GF-D8 (cell line): ENCODE measurements at places on chromosomes 5 and 9.

DNA sequence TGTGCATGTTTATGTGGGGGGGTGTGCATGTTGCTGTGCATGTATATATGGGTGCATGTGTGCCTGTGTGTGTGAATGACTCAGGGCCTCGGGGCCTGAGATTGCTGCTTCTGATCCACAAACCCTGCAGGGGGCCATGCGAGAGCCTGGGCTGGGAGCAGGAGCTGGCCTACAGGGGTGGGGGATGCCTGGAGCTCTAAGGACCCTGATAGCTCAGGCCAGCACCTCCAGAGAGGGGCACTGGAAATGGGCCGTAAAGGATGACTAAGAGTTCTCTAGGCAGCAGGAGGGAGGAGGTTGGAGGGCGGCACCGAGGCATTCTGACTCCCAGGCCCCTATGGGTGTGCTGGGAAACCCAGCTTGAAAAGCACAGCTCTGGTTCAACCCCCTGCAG lies 6.9 kb upstream of the UBAC1 start:
- DNase-seq = no peak

GRCh38 chr9:4965174-4965821 lies 19.8 kb upstream of the JAK2 start:
- no peak for DNase-seq

DNA sequence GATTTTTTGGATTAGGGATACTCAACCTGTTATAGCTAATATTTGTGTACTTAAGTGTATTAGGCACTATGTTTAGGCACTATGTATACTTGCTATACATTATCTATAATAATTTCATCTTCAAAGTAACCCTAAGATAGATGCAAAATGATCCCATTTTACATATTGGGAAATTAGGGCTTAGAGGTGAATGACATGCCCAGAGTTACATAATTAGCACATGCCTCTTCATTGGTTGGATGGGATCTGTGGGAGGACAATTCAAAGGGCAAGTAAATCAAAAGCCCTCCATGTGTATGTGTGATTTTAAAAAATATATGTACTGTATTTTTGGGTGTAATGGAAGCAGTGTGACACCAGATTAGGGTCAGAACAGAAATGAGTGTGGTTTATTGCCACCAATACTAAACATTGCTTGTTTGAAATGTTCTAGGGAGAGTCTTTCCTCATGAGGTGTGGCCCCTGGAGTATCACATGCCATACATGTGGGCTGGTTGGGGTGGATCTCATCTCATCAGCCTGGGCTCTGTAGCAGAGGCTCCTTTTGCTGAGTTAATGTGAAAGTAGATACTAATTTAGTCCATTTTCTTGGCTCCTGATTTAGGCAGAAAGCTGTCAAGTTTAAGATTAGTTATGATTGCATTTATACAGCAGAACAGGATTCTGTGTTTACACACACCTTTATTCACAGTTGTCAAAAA lies 5.5 kb downstream of the C9orf85 start:
- no peak for DNase-seq

DNA sequence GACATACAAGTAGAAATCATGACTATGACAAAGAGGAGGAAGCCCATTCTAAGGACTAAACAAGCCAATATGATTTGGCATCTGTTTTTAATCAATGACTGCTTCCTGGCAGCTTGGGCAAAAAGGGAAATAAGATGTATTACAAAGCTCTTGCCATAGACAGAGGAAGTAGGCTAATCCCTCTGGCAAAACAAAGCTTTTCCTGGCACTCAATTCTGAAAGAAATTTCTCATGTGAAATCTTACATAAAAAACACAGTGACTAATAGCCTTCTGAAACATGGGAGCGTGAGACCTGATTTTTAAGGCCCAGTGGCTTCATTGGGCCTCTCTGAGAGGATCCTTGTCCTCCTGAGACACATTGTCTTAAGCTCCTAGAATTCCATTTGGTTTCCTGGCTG lies 93.6 kb downstream of the COL23A1 start:
- DNase-seq = no peak

GRCh38 chr9:126443144-126443543 lies 116.5 kb downstream of the MVB12B start:
- DNase-seq = no peak

DNA sequence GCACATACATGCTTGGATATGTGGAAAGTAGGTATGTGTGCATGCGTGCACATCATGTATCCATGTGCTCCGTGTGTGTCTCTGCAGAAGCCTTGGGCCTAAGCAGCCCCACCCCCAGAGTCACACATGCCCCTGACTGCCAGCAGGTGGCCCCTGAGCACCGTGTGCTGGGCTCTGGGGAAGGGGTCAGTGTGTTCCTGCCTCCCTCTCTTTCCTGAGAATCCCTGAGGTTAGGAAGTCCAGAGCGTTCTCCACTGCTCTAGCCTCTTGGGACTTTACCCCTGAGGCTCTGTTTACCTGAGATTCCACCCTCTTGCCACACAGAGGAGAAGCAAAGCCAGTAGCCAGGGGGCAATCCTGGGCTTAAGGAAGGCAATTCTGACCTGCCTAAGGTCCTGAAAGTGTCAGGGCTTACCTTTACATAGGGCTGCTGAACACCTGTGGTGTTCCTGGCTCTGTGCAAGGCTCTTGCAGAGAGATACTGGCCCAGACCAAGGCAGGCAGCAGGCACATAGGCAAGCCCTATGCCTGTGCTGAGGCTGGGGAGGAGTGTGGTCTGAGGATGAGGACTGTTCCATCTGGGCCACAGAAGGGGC lies 207.3 kb downstream of the TMEM38B start:
- DNase-seq = no peak

DNA sequence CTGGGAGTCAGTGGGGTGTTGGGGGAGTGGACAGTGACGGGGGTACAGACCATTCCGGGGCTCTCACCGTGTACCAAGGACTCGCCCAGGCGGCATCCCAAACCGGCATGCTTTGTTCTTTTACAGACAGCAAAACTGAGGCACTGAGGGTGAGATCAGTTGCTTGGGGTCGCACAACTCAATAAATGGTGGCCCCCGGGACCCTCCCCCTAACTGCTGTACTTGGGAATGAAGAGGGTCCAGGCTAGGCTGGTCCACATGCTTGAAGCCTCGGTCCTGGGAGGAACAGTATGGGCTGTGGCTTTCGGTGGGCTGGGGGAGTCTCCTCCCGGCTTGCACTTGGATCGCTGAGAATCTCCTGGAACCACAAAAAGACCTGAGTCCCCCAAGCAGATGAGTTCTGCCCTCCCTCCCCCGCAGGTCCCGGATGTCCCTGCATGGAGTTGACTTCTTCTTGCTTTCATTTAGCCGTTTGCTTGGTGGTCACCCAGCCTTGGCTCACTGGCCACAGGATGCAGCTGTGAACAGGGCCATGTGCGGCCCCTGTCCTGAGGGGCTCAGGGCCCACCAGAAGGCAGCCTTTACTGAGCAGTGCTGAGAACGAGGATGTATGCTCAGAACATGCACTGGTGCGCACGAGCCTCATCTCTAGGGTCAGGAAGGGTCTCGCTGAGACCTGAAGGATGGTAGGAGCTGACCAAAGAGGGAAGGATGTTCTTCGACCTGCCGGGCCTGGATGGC lies 4.2 kb downstream of the LAMC3 start:
- no peak for DNase-seq

DNA sequence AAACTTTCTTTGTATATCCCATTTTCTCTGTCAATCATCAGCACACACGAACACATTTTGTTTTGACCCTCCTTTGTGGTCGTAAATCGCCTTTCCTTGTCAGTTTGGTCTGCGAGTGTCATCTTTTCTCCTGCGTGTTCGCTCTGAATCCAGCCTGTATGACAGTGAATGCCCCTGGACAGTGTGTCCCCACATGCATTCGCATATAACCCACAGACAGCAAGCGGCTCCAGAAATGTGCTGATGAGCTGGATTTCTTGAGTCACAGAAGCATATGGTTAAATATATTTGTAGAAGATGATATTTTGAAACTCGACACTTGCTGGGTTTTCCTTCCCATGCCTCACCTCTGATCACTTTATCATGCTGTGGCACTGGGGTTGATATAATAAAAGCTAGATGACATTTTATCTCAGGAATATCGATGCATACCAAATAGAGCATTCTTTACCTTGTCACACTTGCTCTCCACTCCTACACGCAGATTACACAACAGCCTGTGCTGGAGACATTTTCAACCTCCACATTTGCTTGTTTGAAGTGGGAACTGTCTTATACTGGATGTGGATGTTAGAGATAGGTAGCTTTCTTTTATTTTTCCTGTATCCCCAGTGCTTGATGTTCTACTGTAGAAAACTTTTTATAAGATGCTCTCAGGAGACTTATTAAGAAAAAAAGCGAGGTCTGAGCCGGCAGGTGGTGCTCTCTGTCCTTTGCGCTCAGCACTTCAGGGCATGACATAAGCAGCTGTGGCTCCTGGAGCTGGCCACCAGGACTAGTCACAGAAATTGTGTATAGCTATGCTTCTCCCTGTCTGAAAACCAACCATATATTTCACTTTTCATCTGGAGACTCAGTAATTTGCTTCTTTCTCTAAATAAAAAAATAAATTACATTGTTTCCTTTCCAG lies 215.1 kb downstream of the SH3GL2 start:
- no peak for DNase-seq

DNA sequence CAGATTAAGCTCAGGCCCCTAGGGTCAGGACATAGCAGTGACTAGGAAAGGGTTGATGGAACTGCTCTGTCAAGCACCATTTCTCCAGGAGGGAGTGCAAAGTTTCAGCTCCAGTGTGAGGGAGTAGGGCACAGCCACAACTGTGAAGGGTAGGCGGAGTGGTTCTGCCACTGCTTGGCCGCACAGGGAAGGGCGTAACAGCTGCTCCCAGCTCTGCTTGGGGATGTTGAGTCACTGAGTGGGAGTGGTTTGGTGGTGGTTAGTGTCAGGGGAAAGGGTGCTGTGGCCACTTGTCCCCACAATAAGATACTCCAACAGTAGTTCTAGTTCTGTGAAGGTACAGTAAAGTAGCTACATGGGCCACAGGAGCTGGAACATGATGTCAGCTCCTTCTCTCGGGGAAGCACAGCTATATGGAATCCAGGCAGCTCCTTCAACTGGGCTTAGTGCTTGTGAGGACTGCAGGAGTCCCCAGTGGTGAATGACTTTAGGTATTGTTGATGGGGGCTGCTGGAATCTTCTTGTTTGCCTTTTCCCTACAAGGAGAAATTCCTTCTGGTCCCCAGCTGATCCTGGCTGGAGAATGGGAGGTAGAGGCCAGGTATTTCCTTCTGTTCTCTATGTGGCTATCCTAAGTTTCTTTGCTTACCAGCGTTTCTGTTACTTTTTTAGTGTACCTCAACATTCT lies 314.5 kb downstream of the SPATA31D1 start:
- no peak for DNase-seq

DNA sequence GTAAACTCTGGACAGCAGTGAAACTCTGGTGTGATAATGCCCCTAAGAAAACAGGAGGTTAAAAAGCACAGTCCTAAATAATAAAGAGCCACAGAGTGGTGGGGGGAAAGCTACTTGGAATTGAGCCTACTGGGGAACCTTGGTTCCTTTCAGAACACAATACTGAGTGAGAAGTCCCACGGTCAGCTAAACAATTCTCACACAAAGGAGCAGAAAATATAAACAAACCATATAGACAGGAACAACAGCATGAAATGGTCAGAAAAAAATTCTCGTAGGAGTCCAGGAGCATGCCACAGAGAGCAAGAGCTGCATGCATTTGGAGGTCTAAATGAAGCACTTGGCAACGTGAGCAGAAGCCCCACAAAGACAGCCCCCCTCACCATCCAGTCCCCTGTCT lies 56.0 kb downstream of the TEK start:
- DNase-seq = no peak

- DNase-seq = no peak
Measured at GRCh38 chr5:117204926-117205869, 630.6 kb upstream of the SEMA6A start.

DNA sequence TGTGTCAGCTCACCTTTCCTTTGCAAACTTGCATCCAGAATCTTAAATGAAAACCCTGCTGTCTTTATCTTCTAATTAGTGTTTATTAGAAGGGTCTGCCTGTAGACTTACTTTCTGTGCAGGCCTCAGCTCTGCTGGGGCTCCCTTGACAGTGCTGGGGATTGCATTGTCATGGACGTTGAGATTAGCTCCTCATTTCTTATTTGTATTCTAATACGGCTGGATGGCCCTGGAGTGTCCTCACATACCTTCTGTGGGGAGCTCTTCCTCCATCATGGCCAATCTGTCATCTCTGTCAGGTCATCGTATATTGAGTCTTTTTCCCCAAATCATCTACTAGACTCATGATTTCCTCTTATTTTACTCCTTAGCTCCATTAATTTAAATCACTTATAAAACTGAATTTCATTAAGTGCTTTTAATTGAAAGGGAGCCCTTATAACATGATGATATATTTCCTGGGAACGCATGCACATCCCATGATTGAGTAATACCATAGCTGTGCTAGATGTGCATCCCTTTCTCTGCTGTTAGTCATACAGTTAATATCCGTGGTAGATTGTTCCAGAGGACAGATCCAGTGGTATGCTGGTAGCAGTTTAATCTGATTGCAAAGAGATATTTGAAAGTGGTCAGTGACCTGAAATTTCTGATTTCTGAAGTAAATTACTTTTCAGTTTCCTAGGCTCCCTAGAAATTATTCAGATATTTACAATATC lies 61.6 kb downstream of the ICE1 start:
- no peak for DNase-seq

- no peak for DNase-seq
Measured at GRCh38 chr5:56060276-56061110, 65.7 kb upstream of the IL6ST start.

GRCh38 chr9:136441681-136442245 lies 2.1 kb upstream of the INPP5E start:
- DNase-seq = no peak

GRCh38 chr9:126752376-126752775 lies 52.5 kb upstream of the ZBTB43 start:
- no peak for DNase-seq

DNA sequence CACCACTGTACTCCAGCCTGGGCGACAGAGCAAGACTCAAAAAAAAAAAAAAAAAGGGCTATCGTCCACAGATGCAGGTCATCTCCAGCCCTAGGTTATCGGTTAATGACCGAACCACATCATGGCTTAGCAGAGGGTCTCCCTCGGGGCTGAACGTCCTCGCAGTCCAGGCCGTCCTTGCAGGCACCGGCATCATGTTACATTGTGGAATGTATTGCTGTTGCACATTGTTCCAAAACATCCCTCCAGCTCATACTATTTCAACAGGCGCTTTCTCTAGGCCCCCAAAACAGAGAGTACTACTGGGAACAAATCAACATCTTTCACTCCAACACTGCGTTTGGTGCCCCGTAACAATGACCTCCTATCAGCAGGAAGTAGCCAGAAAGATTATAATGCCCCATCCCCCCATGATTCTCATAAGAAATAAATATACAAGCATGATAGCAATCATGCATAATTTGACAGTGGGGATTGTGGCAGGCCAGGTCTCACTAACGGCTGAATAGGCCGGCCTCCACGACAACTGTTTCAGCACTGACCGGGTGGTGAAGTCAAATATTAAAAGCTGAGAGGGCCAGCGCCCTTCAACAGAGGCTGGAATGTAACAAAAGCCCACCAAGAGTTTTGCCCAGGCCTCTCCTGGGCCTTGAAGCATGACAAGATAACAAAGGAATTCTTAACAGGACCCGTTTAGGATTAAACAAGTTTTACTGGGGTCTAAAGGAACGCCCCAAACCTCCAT lies 1.1 kb upstream of the LCN9 start:
- no peak for DNase-seq
